ENCODE measurements at places on chromosomes 13 and 19.

GRCh38 chr13:98916403-98916802, 61.5 kb downstream of the DOCK9 start:
- DNase-seq, result no peak

DNA sequence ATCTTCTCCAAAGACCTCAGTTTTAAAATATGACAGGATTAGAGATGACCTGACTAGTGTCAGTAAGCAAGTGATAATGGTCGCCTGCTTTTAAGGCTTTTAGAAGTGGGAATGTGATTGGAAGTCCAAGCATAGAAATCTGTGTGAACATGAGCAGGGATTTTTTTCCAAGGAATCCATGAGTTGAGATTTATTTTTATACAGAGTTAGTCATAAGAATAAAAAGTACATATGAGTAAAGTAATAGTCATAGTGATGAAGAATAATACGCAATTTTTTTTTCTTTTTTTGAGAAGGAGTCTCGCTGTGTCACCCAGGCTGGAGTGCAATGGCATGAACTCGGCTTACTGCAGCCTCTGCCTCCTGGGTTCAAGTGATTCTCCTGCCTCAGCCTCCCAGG, 1.6 kb downstream of the ZNF546 start:
- DNase-seq, result no peak

DNA sequence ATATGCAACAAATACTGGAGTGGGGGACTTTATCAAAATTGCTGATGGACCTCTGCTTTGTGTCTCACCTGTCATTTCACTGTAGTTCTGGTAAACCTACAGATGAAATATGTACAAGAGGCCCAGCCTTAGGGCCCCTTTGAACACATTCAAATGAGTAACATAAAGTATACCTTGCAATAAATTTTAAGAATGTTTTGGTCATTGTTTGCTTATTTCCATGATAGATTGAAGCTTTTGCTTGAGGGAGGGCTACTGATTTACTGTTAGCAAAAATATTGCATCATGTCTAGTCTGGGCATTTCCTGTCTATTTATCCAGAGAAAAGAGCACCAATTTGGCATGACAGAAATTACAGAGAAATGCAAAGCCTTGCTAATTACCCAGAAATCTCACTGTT, 705.5 kb upstream of the PCDH9 start:
- DNase-seq, result no peak

GRCh38 chr19:35164418-35164817, 9.9 kb downstream of the FXYD5 start:
- DNase-seq, result no peak

DNA sequence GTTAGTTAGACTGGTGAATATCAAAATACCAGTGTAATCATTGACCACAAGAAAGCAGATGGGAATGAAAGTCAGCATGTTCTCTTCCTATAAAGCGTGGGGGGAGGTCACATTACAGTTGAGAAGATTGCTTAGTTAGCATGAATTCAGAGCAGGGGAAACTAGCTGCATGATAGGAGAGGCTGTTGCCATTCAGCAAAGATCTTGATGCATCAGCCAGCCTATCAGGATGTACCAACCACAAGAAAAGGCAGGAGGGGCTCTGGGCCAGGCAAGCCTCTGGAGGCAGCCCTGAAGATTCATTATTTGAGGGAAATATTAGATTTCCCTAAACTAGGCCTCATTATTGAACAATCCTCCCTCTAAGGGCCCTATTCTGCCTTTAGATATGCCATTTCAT, 5.0 kb upstream of the MTMR6 start:
- DNase-seq, result no peak

GRCh38 chr19:28023064-28023463, 1189.9 kb downstream of the UQCRFS1 start:
- no peak for DNase-seq

- DNase-seq, result no peak
Measured at GRCh38 chr19:35558400-35559280, 4.8 kb downstream of the ATP4A start.

DNA sequence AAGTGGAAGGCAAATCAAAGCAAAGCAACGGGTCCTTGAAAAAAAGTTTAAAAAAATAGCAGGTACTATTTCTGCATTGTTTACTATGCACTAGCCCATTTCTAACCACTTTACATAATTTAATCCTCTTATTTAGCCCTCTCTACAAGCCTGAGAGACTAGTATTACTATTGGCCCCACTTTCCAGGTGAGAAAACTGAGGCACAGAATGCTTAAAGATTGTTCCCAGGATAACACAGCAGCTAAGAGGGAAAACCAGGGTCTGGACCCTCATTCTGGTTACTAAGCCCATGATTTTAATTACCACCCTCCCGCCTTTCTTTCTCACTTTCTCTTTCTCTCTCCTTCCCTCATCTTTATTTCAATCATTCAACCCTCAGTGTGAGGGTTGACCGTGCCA, 5.7 kb downstream of the ZSWIM9 start:
- DNase-seq, result no peak

- DNase-seq, result no peak
Measured at GRCh38 chr19:47625650-47626049, 16.7 kb downstream of the BICRA start.

- no peak for DNase-seq
Measured at GRCh38 chr19:49788857-49789256, 22.1 kb downstream of the AP2A1 start.

DNA sequence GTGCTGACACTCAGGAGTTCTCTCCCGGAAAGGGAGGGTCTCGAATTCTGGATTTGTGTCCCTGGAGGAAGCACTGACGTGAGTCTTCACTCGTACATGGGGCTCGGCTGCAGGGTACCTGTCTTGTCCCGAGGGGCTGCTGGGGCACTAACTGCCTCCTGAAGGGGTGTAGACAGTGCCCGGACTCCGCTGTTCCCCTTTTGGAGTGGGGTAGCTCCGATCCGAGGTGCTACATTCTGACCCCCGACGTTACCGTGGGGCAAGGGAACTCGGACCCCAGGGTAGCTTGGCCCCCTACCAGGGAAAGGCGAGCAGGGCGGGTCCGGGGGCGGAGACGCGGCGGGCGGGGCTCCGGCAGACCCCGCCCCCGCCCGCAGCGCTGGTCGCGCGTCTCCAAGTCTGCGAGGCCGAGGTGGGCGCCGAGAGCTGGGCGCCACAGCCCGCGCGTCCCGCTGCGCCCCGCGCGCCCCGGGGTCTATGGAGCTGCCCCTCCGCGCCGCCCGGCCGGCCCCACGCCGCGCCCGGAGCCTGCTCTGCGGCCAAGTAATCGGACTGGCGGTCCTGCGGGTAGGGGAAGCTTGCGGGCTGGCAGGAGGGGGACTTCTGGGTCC, at the start of gene NPAS1:
Gene NPAS1, plus strand, starts transcription at position 407 of the 611 bp plus-strand sequence. CDS start 1,211 bp downstream, outside the sequence.
- no peak for DNase-seq

DNA sequence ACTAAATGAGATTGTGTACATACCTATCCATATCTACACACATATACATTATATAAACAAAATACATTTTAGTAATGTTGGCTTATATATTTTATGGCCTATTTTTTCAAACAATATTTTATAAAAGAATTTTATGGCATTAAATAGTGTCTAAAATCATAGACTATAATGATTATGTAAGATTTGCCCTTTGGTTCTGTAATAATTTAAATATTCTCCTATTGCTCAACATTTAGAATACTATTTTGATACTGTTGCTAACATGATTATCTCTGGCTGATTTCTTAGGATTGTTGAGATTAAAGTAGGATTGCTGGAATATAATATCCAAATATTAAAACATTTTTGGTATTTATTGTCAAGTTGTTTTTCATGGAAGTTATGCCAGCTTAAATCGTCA, 565.2 kb upstream of the GPC6 start:
- no peak for DNase-seq

GRCh38 chr19:30355586-30355985, 16.6 kb upstream of the ZNF536 start:
- DNase-seq, result no peak

GRCh38 chr19:43464134-43464775, 1.2 kb downstream of the LYPD3 start:
- no peak for DNase-seq

GRCh38 chr19:54616057-54616456, 14.2 kb upstream of the LILRB1 start:
- no peak for DNase-seq

DNA sequence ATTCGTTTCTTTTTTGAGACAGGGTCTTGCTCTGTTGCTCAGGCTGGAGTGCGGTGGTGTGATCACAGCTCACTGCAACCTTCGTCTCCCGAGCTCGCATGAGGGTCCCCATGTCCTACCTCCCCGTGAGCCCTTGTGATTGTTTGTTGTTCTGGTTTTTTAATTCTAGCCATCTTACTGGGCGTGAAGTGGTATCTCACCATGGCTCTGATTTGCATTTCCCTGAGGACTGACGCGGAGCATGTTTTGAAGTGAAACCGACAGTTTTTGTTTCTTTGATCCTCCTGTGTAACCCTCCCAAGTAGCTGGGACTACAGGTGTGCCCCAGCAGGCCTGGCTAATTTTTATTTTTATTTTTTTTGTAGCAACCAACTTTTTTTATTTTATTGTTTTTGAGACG, 21.7 kb downstream of the GNG7 start:
- no peak for DNase-seq

DNA sequence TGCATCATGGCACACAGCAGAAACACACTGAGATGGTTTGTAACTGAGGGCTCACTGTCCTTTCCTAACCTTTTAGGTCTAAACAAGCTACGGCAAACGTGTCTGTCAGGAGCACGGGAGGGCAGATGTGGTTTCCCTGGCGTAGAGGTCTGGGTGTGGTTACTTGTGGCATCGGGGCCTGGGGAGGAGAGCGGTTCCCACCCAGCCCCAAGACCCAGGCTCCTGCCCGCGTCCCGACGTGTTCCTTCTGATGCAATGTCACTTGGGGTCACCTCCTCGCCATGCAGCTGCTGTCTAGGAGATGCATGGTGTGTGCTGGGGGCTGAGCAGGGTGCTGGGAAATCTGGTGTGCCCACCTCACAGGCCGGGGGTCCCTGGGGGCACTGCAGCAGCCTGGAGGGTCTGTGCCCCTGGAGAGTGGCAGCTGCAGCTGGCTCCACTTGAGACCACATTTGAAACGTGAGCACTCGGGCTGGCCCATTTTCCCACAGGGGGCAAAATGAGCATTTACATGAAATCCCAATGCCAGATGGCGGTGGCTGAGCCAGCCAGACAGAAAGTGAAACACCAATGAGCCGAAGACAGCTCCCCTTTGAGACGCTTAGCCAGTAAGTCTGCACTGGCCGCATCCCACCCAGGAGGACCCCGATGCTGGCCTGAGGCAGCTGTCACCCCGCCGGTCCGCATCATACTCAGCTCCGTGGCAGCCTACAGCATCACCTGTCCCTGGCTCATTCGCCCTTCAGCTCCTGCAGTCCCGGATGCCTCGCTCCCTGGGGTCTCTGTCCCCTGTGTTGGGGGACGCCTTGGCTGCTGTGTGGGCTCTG, 22.3 kb upstream of the MYDGF start:
- DNase-seq, result no peak

DNA sequence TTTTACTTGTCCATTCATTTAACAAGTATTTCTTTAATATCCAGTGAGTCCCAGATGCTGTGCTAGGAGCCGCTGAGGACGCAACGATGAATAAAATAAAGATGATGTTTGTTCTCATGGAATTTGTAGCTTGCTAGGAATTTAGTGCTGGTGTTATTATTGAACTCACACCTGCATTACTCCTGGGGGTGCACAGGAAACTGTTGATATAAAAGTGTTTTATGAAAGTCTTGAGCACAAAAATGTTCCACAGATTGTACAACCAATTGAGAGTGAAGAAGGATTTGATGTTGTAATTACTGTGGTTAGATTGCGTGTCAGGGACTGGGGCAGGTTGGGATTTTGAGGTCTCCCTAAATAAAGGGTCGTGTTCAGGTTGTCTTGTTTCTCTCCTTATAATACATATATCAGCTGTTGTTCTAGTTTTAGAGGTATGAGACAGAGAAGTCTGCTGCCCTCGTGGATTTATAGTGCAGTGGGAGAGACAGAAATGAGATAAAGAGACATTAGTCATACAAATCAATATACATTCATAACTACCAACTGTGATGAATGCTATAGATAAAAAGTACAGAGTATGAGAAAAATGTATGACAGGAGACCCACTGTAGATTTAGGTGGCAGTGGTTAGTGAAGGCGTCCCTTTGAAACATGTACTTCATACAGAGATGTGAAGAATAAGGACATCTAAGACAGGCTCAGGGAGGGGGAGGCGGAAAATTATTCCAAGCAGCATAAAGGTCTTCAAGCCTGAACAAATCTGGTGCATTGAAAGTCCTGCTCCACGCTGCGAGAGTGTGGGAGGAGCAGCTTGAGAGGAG, 11.3 kb downstream of the CACNG6 start:
- DNase-seq, result no peak

- DNase-seq, result no peak
Measured at GRCh38 chr13:24921881-24922280, 157.9 kb downstream of the RNF17 start.

DNA sequence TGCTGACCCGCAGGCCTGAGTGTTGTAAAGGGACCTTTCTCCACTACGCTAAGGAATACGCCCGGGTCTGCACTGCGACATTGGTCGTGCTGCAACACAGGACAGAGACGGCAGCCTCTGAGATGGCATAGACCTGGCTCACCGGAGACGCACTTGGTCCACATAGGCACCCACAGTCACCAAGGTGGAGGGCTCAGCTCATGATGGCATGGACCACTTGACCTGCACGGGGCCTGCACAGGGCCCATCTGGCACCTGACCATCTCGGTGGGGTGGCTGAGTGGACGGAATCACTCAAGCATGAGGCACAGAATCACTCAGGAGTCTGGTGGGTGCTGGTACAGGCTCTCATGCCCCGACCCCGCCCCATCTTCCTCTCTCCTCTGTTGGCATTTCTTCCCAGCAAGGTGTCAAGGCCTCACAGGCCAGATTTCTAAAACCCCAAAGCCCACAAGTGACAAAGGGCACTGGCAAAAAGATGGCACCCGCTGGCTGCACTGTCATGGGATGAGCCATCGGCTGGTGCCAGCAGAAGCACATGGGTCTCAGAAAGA, 45.9 kb downstream of the TSHZ3 start:
- DNase-seq, result no peak

GRCh38 chr19:32406161-32407003, 812 bp downstream of the DPY19L3 start:
- no peak for DNase-seq

DNA sequence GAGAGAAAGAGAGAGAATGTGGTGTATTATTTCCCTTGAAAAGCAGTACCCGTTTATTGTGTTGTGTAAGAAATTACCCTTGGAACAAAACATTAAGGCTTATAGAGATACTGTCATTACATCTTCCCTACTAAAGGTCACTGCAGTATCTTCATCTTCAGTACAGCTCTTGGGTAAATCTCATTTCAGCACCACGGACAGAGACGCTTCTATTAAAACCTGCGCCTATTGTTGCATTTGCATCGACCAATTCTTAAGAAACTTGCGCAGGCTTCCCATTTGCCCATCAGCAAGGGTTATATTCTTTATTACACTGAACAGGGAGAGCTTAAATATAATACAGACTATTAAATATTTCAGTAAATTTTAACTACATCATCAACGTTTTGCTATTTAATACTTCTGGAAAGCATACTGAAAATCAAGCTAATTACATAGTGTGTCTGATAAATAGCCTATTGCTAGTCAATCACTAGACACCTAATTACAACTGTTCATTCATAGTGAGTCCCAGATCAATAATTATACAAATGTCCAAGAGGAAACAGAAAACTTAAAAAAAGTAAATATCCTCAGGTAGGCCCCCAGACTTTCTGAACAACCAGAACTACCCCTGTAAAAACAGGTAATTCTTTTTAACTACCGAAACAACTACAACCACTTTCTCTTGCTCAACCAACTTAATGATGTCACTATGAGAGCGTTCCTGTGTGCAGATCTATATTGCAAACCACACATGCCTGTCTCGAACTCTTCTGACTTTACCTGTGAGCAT, 350.6 kb downstream of the LIG4 start:
- DNase-seq, result no peak
